ENCODE measurements at places on chromosomes 11 and 22. TPM values are rescaled to one million over a fixed set of nuclear protein-coding genes. Genes with fewer than 3 reads are reported as not detected.

GRCh38 chr22:50031189-50032091 is 18.9 kb upstream of the IL17REL start:
- DNase-seq = no peak
- H3K4me1 ChIP-seq = peaks cover 5% of the 10 kb centered on the region
- H3K4me3 ChIP-seq = no peak overlapping the region
- H3K27ac ChIP-seq = no peak overlapping the region
- peaks cover 25% of the 10 kb centered on the region for H3K27me3 ChIP-seq

- no peak overlapping the region for H3K27ac ChIP-seq
- H3K4me1 ChIP-seq = no peaks in the 10 kb centered on the region
- peaks cover 54% of the 10 kb centered on the region for H3K36me3 ChIP-seq
- no peak for DNase-seq
Observed at GRCh38 chr11:6594142-6594768, 9.2 kb downstream of the RRP8 start.

DNA sequence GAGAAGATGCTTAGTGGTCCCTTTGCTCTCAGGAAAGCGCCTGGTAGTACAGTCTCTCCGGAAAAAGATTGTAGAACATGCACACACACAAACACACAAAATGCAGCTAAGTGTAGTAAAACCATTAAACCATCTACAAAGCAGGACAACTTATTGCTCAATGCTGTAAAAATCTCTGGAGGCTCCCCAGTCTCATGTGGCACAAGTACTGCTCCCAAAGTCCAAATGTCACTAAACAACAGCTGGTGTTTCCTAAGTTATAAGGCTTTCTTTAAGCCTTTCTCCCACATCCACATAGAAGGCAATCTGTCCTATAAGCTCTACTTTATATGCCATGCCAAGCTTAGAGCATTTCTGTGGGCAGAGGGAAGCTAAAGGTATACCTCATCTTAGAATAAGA is 32.9 kb downstream of the CDON start:
- no peak overlapping the region for H3K4me3 ChIP-seq
- H3K27me3 ChIP-seq = peaks cover 3% of the 10 kb centered on the region
- DNase-seq = no peak
- no peaks in the 10 kb centered on the region for H3K36me3 ChIP-seq

NPTXR gene
- 5.1 TPM for total RNA-seq

GRCh38 chr11:76589477-76589876 is 81.1 kb downstream of the LRRC32 start:
- no peak overlapping the region for H3K4me3 ChIP-seq
- no peaks in the 10 kb centered on the region for H3K36me3 ChIP-seq
- H3K27me3 ChIP-seq = no peaks in the 10 kb centered on the region
- peak overlapping the region; percentile 80 for H3K27ac ChIP-seq
- peaks cover 26% of the 10 kb centered on the region for H3K4me1 ChIP-seq

- H3K4me1 ChIP-seq = no peaks in the 10 kb centered on the region
- no peak for DNase-seq
- H3K36me3 ChIP-seq = no peaks in the 10 kb centered on the region
- H3K27me3 ChIP-seq = peaks cover 14% of the 10 kb centered on the region
- no peak overlapping the region for H3K4me3 ChIP-seq
Observed at GRCh38 chr22:44408829-44409192, 89.2 kb downstream of the RTL6 start.

SLC37A2 gene
- total RNA-seq = 25.0 TPM

GRCh38 chr11:77112641-77113381 is 10.2 kb downstream of the OMP start:
- no peak overlapping the region for H3K4me3 ChIP-seq
- no peaks in the 10 kb centered on the region for H3K36me3 ChIP-seq
- no peak overlapping the region for H3K27ac ChIP-seq
- H3K27me3 ChIP-seq = no peaks in the 10 kb centered on the region
- DNase-seq = no peak

MYOD1 gene
- total RNA-seq = not detected

DNA sequence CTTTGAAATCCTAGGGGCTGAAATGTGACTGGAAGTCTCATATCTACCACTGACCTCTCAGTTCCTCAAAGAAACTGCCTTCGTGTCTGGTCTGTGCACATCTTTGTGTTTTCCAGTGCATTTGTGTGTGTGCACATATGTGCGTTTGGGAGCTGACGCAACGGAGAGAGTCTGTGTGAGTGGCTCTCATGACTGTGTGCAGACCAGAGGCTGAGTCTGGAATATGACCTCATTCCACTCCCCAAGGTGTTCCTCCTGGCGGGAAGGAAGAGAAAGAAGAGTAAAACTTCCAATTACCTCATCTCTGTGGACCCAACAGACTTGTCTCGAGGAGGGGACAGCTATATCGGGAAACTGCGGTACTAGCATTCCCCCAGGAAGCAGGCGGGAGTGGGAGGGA is 16.5 kb downstream of the TUB start:
- no peak for DNase-seq
- no peak overlapping the region for H3K27ac ChIP-seq

NCR3LG1 gene
- total RNA-seq = 3.2 TPM

OR2D2 gene
- not detected for total RNA-seq

Data from lower lobe of right lung (tissue), 2 donors.